Colonic mucosa (tissue), 4 donors: ENCODE measurements at places on chromosomes 6 and 20. TPM values are rescaled to one million over a fixed set of nuclear protein-coding genes. Genes with fewer than 3 reads are reported as not detected.

The PCK1 gene
- total RNA-seq: 272 TPM

The PGC gene
- not detected for total RNA-seq

The RBPJL gene
- total RNA-seq: not detected

The LKAAEAR1 gene
- not detected for total RNA-seq

DNA sequence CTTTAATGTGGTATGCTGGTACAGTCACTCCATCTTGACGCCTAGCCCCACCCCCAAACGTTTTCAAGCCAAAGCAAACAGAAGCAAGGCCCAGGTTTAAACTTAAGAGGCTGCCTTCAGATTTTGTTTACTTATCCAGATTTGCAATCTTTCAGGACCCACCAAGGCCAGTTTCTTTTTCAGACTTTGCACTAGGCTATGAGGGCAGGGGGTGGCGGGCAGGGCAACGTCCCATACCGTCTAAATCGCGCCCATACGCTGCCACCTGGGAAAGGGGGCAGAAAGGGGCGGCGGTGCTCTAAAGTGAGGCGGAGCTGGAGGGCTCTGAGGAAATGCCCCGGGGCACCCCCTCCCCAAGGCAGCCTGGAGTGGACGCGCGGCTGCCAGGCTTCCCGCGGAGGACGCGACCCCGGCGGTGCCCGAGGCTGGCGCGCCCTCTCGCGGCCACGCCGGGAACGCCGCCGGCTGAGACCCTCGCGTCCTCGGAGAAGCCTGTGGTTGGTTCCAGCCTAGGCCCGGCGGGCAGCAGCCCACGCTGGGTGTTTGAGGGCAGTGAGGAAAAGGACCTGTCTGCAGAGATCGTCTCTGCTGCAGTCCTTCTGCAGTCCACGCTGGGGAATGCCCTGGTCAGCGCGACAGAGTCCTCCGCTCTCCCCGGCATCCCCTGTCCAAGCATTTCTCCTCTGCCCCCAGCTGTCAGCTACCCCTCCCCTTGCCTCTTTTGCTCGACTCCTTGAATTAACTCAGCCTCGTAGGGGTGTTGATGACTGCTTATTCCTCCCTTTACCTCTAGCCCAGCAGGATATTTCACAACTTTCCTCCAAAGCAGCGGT, 129.2 kb upstream of the PRND start:
- peak; percentile 31 for DNase-seq

DNA sequence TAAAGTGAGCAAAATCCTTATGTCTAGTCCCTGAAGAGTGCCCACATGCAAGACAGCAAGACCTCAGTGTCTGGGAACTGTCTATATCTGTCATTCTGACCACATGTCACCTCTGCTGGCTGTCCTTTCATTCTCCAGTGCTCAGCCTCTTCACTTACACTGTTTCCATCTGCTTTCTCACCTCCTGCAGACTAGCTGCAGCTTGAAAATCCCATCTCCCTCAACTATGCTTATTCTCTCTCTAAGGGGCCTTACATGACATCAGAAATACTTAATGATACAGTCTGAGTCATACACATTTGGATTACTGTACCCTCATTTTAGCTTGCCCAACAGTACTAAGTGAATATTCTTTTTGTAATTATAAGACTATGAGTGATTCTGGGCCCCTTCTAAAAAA, 587.8 kb downstream of the EPM2A start:
- DNase-seq: no peak

DNA sequence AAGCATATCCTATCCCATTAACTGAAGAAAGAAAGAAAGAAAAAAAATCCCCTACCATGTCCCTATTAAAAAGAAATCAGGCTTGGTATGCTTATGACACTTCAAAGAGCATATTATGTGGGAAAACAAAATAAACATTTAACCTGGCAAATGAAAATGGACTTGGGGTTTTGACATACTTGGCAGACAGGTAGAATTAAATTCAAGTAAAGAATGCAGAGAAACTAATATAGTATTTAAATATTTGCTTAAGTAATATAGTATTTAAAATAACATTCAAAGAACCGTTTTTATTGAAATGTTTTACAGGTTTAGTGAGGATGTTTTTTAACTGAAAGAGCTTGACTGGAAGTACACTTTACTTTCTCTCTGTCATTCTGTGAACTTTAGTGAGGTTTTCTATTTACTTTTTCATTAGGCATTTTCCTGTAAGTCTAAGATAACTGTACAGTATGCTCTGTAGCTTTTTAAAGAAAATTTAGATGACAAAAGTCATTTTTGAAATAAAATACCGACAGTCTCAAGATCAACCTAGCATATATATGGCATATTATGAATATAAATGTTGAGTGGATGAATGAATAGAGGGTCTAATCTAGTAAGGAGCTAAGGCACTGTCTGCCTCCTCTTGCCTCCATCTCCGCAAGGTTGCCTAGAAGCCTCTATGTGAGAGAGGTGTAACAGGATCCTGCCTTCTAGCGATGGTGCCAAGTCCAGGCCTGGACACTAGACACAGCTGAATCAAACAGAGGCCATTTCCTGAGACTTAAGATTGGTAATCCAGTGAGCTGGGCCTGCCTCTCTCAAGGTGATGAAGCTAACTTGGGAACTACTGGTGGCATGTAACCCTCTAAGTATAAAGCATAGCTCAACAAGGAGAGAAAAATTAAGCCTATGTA, 344.4 kb upstream of the RUNX2 start:
- DNase-seq: no peak

- no peak for DNase-seq
Observed at GRCh38 chr6:100217225-100218012, 223.4 kb upstream of the MCHR2 start.

DNA sequence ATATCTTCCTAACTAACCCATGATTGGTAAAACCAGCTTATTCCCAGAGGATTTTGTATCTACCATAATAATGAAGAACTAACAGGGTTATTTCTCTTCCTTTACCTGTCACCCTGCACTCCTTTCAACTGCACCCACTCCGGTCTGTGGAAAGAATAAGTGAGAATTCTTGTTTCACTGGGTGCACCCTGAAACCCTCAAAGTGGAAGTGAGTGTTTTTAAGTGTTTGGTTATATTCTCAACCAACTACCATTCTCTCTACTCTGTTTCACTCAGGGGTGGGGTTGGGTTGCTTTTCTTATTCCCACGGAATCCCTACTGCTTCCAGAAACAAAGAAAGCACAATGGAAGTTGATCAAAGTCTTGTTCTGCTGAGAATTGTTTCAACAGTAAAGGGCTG, 42.6 kb upstream of the KHDRBS2 start:
- DNase-seq: no peak

DNA sequence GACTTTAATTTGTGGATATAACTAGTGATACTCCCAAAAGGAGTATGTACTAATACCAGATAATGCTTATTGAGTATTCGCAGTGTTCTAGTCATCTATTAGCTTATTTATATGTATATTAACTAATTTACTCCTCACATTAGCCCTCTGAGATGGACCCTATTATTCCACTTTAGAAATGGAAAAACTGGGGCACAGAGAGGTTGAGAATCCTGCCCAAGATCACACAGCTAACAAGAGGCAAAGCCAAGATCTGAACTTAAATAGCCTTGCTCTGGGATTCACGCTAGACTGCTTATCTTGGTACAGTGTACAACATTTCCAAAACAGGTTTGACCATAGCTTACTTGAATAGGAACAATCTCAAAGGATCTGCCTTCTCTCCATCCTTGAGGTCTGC, 8.5 kb upstream of the SPO11 start:
- DNase-seq: no peak

GRCh38 chr6:47581591-47581990, 104.0 kb downstream of the CD2AP start:
- DNase-seq: no peak

GRCh38 chr6:836276-836853, 143.4 kb upstream of the EXOC2 start:
- no peak for DNase-seq

DNA sequence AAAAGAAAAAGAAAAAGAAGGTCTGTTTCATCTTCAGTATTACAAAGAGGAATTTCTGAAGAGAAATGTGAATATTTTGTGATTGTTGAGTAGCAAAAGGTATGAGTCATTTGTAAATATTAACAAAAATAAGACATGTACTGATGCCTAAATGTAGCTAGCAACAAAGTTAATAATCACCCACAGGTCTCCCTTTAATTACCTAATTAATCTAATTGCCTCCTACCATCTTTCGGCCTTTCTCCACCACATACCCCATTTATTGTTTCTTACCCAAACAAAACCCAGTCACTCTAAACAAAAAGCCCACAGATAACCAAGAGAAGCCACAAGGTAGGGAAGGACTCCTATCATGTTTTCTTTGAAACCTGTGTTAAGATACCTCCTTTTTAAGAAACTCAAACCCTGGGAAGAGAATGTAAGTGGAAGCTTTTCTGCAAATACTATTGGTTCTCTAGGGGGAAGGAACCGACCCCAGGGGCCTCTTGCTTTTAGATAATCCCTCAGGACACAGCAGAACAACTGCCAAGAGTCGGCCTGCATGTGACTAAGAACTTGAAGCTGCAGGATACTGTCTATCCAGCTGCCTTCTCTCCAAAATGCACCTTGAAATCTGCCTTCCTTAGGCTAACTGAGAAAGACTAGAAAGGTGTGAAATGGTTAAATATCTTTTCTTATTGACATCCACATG, 16.1 kb upstream of the STK38 start:
- no peak for DNase-seq
